ENCODE measurements at places on chromosomes 11 and 22. TPM values are rescaled to one million over a fixed set of nuclear protein-coding genes. Genes with fewer than 3 reads are reported as not detected.

- no peak for DNase-seq
- H3K4me3 ChIP-seq: no peak overlapping the region
- no peaks in the 10 kb centered on the region for H3K4me1 ChIP-seq
- no peak overlapping the region for H3K27ac ChIP-seq
- H3K27me3 ChIP-seq: no peaks in the 10 kb centered on the region
Observed at GRCh38 chr11:18844753-18845367, 53.3 kb upstream of the PTPN5 start.

- H3K36me3 ChIP-seq: no peaks in the 10 kb centered on the region
- H3K4me3 ChIP-seq: no peak overlapping the region
- no peak overlapping the region for H3K27ac ChIP-seq
- no peaks in the 10 kb centered on the region for H3K4me1 ChIP-seq
Observed at GRCh38 chr11:2794046-2794967, 91.3 kb downstream of the CDKN1C start.

DNA sequence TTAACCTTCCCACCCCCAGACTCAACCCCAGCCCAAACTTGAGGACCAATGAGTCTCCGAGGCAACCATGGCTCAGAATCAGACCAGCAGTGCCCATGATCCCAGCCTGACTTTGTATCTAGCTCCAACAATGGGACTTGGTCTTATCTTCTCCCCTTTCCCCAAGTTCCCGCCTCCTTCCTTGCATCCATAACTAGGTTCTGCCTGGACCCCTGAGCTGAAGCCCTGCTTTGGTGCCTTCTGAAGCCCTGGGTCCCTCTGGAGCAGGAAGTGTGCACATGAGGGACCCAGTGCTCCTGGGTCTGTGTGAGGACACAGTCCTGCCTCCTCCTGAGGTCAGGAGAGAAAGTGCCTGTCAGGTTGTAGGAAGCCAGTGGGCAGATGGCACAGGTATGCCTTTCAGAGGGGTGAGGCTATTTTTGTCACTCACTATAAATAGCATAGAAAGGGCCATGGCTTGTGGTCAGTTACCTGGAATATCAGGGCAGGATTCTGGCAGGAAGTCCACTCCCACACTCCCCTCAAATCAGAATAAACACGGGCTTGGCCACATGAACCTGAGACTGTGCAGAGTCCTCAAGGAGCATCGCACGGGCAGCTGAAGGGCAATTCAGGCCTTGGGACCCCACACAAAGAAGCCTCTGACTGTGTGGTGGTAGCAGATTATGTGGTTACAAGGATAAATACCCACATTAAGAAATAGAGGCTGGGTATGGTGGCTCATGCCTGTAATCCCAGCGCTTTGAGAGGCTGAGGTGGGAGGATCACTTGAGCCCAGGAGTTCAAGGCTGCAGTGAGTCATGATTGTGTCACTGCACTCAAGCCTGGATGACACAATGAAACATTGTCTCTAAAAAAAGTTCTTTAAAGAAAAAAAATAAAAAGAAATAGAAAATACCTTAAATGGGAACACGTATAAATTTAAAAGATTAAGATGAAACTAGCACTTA lies 27.4 kb downstream of the RCN1 start:
- no peaks in the 10 kb centered on the region for H3K4me1 ChIP-seq
- no peak overlapping the region for H3K4me3 ChIP-seq
- H3K27me3 ChIP-seq: no peaks in the 10 kb centered on the region
- no peak overlapping the region for H3K27ac ChIP-seq

DNA sequence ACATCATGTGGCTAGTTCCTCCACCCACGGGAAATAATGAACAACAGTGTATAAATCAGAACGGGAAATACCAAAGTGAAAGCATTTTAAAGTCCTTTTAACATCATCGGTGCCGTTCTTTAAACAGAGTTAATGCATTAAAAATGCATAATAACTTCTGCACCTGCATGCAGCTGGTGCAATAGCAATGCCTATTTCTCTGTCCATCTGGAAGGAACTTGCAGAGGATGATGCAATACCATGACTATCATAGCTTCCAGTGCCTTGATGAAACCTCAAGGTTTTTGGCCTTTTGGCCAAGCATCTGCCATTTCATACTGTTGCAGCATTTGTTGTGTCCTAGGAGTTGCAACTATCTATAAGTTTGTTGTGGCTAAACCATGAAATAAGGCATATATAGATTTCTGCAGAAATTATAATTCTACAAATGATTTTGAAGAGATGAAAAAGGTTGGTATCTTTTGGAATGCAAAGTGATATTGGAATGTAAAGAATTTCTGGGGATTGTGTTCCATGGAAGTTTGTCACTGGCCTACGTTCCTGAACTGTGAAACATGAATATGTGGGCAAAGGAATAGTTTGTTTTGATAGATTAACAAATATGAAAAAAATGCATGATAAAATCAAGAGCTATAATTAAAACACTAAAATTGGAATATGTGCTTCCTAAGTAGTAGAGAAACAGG lies 9.8 kb upstream of the EIF3F start:
- H3K4me1 ChIP-seq: no peaks in the 10 kb centered on the region
- no peak overlapping the region for H3K27ac ChIP-seq
- H3K27me3 ChIP-seq: peaks cover 2% of the 10 kb centered on the region
- H3K4me3 ChIP-seq: no peak overlapping the region

DNA sequence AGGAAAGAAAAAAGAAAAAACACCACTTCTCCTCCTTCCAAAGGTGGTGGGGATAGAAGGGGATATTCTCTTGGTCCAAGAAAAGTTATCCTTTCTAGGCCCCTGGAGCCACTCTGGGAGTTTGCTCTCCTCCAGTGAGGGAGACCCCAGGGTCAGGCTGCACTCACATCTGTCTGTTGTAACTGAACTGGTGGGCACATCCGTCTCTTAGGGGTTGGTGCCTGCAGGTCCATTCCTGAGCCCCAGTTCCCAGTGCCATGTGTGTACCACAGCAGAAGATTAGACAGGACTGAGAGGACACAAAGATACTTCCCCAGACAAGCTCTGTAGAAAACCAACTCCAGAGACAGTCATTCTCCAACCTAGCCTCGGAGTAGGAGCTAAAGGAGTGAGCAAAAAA lies 3.1 kb upstream of the ATG2A start:
- DNase-seq: no peak
- no peaks in the 10 kb centered on the region for H3K27me3 ChIP-seq
- H3K36me3 ChIP-seq: no peaks in the 10 kb centered on the region
- H3K27ac ChIP-seq: peak overlapping the region; percentile 84

GRCh38 chr11:16456366-16456765 lies 100.0 kb upstream of the SOX6 start:
- no peak overlapping the region for H3K27ac ChIP-seq
- H3K36me3 ChIP-seq: no peaks in the 10 kb centered on the region
- H3K4me1 ChIP-seq: peaks cover 45% of the 10 kb centered on the region
- no peak overlapping the region for H3K4me3 ChIP-seq
- H3K27me3 ChIP-seq: no peaks in the 10 kb centered on the region
- DNase-seq: no peak

GRCh38 chr11:56659755-56660154 lies 3.7 kb upstream of the OR5AR1 start:
- H3K27ac ChIP-seq: no peak overlapping the region
- no peaks in the 10 kb centered on the region for H3K4me1 ChIP-seq
- H3K27me3 ChIP-seq: no peaks in the 10 kb centered on the region
- no peak for DNase-seq
- no peak overlapping the region for H3K4me3 ChIP-seq
- H3K36me3 ChIP-seq: no peaks in the 10 kb centered on the region

DNA sequence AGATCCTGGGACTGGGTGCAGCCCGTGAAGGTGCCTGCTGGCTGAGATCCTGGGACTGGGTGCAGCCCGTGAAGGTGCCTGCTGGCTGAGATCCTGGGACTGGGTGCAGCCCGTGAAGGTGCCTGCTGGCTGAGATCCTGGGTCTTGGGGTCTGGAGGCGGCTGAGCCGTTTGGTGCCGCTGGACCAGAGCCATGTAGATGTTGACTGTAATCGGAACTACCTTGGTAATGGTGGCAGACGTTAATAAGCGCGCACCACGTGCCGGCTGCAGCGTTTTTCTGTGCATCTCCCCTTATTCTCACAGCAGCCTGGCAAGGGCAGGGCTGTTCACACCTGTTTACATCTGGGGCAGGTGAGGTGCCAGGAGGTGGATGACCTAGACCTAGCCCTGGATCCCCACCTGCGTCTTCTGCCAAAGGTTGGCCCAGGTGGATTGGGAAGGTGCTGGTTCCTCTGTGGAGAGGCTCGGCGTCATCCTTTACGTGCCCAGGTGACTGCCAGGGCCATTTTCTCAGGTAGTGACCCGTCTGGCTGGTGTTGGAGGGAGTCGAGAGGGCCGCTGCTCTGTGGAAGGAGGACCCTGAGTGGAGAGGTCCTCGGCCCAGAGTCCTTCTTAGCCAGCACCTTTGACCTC lies 382.5 kb downstream of the TBC1D22A start:
- no peak overlapping the region for H3K4me3 ChIP-seq
- DNase-seq: no peak
- no peaks in the 10 kb centered on the region for H3K4me1 ChIP-seq
- H3K36me3 ChIP-seq: no peaks in the 10 kb centered on the region
- H3K27me3 ChIP-seq: no peaks in the 10 kb centered on the region

- DNase-seq: no peak
- no peaks in the 10 kb centered on the region for H3K36me3 ChIP-seq
- no peak overlapping the region for H3K4me3 ChIP-seq
- H3K27me3 ChIP-seq: no peaks in the 10 kb centered on the region
- H3K4me1 ChIP-seq: peaks cover 4% of the 10 kb centered on the region
Observed at GRCh38 chr11:33997584-33998251, 53.8 kb upstream of the CAPRIN1 start.

The MS4A12 gene
- not detected for total RNA-seq

The CDCA5 gene
- 1.1 TPM for total RNA-seq

DNA sequence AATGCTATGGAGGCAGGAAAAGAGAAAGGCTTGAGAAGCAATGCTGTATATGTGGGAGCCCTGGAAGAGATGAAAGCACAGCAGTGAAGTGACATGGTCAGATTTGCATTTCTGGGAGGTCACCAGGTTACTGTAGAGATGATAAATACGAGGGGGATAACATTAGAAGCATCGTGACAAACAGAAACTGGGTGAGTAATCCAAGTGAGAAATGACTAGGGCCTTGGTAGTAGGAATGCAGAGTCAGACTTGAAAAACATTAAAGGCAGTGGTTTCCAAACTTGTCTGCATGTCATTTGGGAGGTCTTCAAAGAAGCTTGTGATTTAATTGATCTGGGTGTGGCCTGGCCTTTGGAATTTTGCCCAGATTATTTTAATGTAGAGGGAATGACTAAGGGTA lies 43.9 kb downstream of the CCDC34 start:
- H3K27ac ChIP-seq: no peak overlapping the region
- H3K36me3 ChIP-seq: no peaks in the 10 kb centered on the region
- H3K4me1 ChIP-seq: no peaks in the 10 kb centered on the region
- no peak for DNase-seq

The TMPRSS4 gene
- total RNA-seq: not detected

- no peak overlapping the region for H3K27ac ChIP-seq
- no peak for DNase-seq
- no peaks in the 10 kb centered on the region for H3K36me3 ChIP-seq
- H3K4me1 ChIP-seq: no peaks in the 10 kb centered on the region
- no peak overlapping the region for H3K4me3 ChIP-seq
Observed at GRCh38 chr11:27653990-27654758, 46.1 kb downstream of the BDNF start.

The CD3G gene
- 0.46 TPM for total RNA-seq

All from psoas muscle (tissue), 8 donors.